ENCODE measurements at places on chromosomes 2 and 18. TPM values are rescaled to one million over a fixed set of nuclear protein-coding genes. Genes with fewer than 3 reads are reported as not detected.

Gene M1AP
- not detected for total RNA-seq

Gene BIN1
- total RNA-seq: 119 TPM

Gene CNDP1
- not detected for total RNA-seq

Gene ALPI
- not detected for total RNA-seq

Gene TEKT4
- total RNA-seq: not detected

Gene POTEF
- total RNA-seq: not detected

Gene FAM110C
- 0.26 TPM for total RNA-seq

Gene EFHD1
- not detected for total RNA-seq

Gene SCN9A
- total RNA-seq: 58.6 TPM

Gene RND3
- 559 TPM for total RNA-seq

Gene NYAP2
- total RNA-seq: not detected

Gene WNT6
- total RNA-seq: not detected

Gene EML6
- total RNA-seq: 1.3 TPM

Gene RAB6D
- total RNA-seq: under 0.01 TPM

Gene SPR
- 25.9 TPM for total RNA-seq

Gene MYCN
- total RNA-seq: not detected

Gene CNTNAP5
- total RNA-seq: not detected

Gene TCF4
- 57.6 TPM for total RNA-seq

Gene FOXD4L1
- 0.17 TPM for total RNA-seq

Gene MAL
- total RNA-seq: not detected

Gene RMND5A
- total RNA-seq: 17.3 TPM

Gene CPLX4
- not detected for total RNA-seq

Gene DBI
- total RNA-seq: 128 TPM

Gene HOXD10
- not detected for total RNA-seq

Gene GNAL
- total RNA-seq: 0.77 TPM

Gene OTOF
- not detected for total RNA-seq

Gene GEN1
- 2.8 TPM for total RNA-seq

Gene CDK5R2
- total RNA-seq: 0.17 TPM

Gene C1QL2
- total RNA-seq: not detected

Gene GRB14
- 0.26 TPM for total RNA-seq

Gene LRRTM1
- not detected for total RNA-seq

Gene RAPH1
- 21.1 TPM for total RNA-seq

Gene CCDC74B
- total RNA-seq: 3.1 TPM

Gene ZNF385B
- total RNA-seq: not detected

Gene PHOSPHO2
- total RNA-seq: 3.9 TPM

Gene MSGN1
- not detected for total RNA-seq

Gene SEPTIN10
- 101 TPM for total RNA-seq

Gene REG3A
- not detected for total RNA-seq

Gene NTSR2
- under 0.01 TPM for total RNA-seq

Gene VWC2L
- total RNA-seq: not detected

Gene SCN3A
- total RNA-seq: 0.33 TPM

Gene ANKAR
- total RNA-seq: 10.5 TPM

Gene DUSP28
- total RNA-seq: 1.8 TPM

Gene RGPD4
- total RNA-seq: not detected

Gene SNTG2
- not detected for total RNA-seq

Gene ABCG8
- total RNA-seq: not detected

Gene WDR7
- 19.0 TPM for total RNA-seq

Gene CSRNP3
- total RNA-seq: 0.66 TPM
